ENCODE measurements at places on chromosomes 1 and 21.

DNA sequence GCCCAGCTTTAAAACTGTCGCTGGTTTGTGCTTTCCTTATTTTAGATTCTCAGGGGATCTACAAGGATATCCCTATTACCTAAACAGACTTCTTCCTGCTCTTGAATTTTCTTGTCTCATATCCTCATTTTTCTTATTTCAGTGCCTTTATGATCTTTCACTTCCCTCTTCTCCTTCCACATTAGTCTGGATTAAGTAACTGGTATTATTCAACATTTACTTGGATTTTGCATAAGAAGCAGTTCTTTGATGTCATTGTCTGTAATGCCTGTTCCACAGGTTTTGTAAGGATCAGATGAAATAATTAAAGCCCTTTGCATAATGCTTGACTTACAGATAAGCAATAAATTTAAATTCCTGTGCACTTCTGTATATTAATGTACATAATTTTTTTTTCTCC, 26.5 kb downstream of the CXADR start:
- no peak for DNase-seq

DNA sequence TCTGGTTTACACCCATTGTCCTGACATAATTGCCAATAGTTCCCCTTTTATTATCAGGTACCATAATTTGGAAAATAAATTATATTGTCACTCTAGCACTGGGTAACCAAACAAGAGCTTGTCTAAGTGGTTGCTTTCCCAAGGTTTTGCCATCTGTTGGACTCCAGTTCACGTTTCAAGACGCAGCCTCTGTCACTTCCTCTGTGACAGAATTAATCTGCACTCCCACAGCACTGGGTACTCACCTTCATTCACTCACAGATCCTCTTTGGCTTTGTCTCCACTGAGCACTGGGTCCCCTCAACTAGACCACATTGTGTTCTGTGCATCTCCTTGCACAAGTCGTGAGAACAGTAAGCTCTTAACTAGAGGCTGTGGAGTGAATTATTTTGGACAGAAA, 123.6 kb upstream of the JUN start:
- DNase-seq: no peak

DNA sequence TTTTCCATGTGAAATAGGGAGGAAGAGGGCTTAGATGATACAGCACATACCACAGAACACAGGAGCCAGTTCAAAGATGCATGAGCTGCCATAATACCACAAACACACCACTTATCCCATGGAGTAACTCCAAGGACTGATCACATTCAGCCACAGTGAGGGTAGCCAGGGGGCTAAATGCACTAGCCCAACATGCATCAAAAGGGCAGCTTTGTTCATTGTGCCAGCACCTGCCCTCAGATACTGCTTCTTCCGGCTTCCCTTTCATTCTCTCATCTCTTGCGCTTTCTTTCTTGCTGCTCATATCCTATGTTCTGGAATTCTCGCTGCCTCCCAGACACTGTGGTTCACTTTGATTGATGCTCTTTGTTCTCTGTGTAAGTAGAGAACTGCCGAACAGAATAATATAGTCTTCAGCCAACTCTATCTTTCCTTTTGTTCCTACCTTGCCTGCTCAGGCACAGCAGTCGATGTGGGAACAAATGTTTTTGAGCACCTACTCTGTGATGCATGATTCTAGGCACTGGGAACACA, 50.0 kb upstream of the SYT6 start:
- no peak for DNase-seq

DNA sequence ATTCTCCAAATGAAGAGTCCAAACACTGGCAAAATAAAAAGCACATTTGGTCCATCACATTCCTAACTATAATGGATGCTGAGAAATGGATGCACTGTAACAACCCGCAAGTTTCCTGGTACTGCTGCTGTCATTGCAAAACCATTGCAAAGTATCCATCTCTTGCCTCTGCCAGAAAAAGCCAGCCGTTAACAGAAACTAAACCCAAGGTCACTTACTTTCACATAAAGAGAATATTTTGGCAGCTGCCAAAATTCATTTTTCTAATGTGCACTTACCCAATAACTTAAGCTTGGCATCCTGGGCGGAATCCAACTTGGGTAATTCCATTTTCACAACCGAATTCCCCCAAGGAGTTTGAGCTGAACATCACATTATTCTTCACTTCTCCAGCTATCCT, 77.0 kb upstream of the LRRC8D start:
- no peak for DNase-seq

DNA sequence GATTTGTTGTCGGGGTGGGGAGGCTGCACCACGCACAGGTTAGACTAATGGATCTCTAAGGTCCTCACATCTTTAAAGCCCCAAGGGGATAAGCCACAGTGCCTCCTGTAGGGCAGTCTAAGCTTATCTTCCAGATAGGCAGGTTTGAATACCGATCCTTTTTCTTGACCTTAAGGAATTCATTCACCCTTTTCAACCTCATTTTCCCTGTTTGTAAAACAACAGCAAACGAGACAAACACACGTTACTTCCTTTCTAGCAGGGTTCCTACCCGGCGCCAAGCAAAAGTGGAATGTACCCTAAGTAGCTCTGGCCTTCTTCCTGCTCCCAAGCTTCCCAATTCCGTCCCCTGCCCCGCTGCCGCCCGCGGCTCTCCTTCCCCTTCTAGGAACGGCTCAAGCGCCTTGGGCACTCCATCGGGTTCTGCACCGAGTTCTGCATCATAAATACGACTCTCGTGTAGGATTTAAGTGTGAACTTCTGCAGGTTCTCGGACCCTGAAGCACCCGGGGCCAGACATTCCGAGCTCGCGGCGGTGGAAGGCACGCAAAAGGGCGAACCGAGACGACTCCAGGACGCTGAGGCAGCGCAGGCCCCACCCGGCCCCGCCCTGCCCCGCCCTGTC, 548 bp upstream of the CDC20 start:
- no peak for DNase-seq

- no peak for DNase-seq
Observed at GRCh38 chr1:150887018-150887417, at the start of gene CTXND2. TSS of gene CTXND2 (plus strand) at chr1:150887136. CDS start at chr1:150912315, 25,179 bp downstream.

- DNase-seq: no peak
Observed at GRCh38 chr1:167057241-167057688, 32.9 kb downstream of the GPA33 start.

DNA sequence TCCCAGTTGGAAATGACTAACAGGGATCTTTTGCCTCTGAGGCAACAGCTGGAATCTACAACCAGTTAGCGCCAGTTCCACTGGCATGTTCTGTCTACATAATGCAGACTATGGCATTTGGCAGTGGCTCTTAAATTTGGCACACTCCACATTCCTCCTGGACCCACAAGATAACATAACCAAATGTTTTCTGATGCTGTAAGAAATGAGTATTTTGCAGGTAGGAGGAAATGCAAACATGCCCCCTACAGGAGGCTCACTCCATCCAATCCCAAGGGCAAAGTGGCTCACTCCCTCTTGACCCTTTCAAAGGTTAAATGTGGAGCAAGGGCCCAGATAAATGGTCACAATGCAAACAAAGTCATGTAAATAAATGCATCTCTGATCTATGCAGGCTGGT, 129.2 kb upstream of the PROX1 start:
- DNase-seq: no peak

DNA sequence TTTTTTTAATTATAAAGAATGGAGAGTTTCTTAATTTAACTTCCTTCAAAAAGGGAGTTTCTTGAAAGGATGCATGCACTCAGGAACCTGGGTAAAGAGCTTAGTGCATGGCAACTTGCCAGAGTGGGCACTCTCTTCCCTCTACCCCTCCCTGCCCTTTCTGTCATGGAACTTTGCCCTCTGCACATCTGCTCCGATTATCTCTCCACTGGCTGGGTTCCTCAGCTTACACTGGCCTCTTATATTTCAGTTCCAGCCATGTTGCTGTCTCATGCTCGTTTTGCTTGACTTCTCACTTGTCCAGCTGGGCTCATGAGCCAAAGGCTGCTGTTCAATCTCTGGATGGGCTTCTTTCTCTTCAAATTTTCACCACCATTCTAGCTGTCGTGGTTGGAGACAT, 87.0 kb downstream of the NCAM2 start:
- DNase-seq: no peak

- no peak for DNase-seq
Observed at GRCh38 chr1:169680377-169681019, 30.9 kb downstream of the SELL start.

GRCh38 chr21:42424914-42425541, 21.3 kb downstream of the UBASH3A start:
- DNase-seq: no peak

DNA sequence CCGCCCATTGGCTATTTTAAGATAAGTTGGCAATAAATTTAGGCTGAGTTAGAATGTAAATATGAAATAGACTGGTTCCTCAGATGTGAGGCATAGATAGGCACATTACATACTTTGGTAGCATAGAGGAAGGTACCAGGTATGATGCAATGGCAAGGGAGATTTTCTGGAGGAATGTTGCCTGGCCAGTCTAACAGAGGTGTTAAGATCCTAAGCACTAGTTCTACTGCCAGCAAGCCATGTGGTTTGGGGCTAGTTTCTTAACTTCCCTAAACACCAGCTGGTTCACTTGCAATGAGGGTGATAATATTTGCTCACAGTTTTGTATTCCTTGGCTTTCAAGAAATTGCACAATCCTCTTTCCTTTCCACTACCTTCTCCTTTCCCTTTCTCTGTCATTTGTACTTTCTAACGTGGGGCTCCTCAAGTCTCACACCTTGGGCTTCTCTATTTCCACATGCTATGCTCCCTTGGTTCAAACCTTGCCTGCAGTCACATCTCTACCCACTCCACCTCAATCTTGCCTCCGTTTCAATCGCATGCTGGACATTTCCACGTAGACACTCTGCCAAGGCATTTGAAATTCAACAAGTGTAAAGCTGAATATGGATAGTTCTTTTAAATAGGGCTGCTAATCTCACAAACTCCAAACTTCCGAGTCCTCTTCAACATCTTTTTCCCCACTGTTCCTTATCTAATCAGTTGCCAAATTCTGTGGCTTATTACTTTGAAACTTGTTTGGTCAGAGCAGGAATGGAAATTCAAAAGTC, 4.7 kb upstream of the CD55 start:
- DNase-seq: no peak

- peak; percentile 81 for DNase-seq
Observed at GRCh38 chr1:16055613-16056520, 12.3 kb downstream of the CLCNKB start.

- DNase-seq: no peak
Observed at GRCh38 chr1:171438441-171438840, 46.9 kb upstream of the PRRC2C start.

- no peak for DNase-seq
Observed at GRCh38 chr1:11535761-11536572, 57.0 kb downstream of the DISP3 start.

DNA sequence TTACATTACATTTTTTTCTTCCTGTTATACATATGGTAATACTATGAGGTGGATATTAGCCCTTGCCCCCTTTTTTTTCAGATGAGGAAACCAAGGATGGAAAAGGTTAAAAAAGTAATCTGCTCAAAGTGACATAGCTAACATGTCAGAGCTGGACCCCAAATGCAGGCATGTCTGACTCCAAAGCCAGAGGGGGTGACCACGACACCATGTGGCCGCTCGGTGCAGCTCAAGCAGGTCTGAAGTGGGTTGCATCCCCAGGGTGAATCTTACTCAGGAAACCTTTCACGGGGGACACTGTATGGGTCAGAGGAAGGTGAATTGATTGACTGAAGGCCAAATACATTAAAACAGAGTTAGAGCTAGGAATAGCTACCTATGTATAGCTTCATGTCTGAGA, 34.8 kb downstream of the CD34 start:
- no peak for DNase-seq

DNA sequence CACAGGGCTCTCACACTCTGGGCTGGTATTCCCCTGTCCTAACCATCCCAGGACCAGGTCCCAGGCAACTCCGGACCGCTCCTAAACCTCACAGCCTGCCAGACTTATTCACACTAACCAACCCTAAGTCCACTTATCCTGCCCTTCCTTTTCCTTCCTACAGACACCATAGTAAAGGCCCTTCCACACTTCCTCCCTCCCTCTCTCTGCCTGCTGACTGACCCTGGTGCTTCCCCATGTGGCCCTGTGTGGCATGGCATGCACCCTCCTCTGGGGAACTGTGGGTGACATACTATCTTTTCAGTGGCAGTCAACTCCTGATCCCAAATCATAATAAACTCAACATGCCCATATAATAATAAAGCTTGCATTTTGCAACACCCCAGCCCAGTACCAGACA, 155.1 kb upstream of the DNAH14 start:
- no peak for DNase-seq

- DNase-seq: no peak
Observed at GRCh38 chr1:66208632-66209031, 325.3 kb upstream of the SGIP1 start.

- DNase-seq: no peak
Observed at GRCh38 chr1:217747156-217747769, 116.1 kb downstream of the SPATA17 start.

DNA sequence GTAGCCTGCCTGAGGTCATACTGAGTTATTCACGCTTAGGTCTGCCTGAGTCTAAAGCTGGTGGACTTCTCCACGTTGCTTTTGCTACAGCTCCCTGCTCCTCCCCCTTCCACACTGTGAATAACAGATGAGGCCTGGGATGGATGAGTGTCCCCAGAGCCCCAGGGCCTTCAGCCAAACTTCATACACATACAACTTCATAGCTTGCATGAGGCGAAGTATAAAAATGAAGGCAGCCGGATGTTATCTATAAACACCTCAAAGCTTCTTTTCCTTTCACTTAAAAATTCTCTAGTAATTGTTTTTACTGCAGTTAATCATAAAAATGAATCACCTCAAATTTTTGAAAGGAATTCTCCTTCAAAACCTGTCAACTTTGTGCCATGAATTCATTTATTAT, 70.2 kb downstream of the DAB1 start:
- DNase-seq: no peak

- no peak for DNase-seq
Observed at GRCh38 chr1:27416387-27417111, 24.1 kb downstream of the GPR3 start.

DNA sequence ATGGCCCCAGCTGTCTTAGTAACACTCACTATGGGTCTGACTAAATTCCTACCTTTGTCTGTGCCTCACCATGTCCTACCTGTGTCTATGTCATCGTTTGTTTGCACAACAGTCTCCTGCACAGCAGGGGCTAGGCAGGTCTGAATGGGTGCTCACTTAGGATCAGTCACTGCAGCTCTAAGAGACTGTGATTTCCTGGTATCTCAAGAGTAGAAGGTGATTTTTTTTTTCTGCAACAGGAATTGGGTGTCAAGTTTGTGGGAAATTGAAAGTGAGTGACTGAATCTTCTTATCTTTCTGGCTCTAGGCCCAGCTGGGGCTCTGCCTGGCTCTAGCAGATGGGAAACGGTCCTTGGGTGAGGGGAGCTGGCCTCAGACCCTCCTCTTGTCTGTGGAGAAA, 46.4 kb upstream of the TRABD2B start:
- no peak for DNase-seq

DNA sequence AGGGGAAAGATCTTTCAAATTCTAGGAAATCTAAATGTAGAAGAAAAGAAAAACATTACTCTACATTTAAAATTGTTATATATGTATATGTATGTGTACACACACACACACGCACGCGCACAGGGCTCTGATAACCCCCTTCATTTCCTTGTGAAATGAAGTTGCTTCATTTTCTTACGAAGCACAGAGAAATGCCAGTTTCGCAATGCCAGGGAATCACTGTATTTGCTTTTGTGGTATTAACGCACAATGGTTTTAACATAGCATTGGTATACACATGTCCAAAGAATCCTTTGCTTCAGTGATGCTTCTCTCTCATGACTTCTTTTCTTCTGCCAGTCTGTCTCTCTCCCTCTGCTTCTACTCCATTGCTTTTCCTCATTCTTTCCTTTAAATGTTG, 8.4 kb upstream of the DDAH1 start:
- no peak for DNase-seq
